MM.1S (cell line): ENCODE measurements at places on chromosomes 11 and 22.

GRCh38 chr11:119121811-119122124 is 388 bp downstream of the HINFP start:
- no peak for DNase-seq

DNA sequence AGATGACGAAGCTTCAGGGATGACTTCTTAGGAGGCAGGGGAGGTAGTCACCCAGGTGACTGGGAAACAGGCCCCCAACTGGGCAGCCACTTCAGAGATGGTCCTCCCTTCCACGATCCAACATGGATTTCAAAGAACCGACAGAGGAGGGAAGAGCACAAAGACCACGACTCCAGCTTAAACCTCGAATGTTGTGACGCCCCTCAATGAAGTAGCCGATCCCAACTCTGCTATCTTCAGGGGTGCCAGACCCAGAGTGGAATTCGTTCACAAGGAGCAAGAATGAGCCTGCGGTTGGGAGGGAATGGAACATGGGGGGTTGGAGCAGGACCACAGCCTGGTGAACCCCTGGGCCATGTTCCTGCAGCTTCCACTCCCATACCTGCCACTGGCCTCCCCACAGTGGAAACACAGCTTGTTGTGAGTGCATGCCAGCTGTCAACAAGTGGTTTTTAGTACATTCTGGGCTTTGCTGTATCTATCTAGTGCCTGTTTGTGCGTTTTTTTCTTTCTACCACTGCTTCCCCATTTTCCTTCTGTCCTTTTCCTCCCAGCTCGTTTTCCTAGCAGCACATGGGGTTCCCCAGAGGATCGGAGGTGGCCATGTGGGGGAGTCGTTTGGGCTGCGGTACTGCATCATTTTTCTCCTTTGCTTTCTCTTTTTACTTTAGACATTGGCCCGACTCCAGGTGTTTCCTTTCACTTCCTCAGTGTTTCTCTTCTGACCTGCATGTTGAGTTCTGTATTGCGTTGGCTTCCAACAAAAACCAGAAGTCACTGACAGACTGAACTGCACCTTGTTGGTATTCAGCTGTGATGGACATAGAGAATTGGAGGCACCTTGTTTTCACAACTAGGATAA is 65.8 kb downstream of the MORC2 start:
- peak; percentile 27 for DNase-seq

DNA sequence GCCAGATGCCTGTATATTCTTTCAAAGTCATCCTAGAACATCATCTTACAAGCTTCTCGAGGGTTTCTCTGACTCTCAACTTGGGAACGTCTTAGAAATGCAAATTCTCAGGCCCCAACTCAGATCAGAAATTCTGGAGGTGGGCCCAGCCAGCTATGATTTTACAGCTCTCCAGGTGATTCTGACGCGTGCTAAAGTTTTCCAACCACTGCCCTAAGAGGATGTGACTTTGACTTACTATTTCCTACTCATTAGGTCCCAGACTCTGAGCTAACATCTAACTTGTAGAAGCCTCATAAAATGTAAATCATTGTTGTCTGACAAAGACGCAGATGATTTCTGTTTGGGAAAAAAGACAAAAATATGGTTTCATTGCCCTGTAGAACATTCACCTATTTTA is 61.1 kb downstream of the IRAG1 start:
- DNase-seq: no peak

GRCh38 chr11:47466701-47467250 is 17.8 kb upstream of the RAPSN start:
- DNase-seq: no peak

- DNase-seq: peak; percentile 87
Measured at GRCh38 chr11:3949125-3949524, 93.7 kb downstream of the STIM1 start.

DNA sequence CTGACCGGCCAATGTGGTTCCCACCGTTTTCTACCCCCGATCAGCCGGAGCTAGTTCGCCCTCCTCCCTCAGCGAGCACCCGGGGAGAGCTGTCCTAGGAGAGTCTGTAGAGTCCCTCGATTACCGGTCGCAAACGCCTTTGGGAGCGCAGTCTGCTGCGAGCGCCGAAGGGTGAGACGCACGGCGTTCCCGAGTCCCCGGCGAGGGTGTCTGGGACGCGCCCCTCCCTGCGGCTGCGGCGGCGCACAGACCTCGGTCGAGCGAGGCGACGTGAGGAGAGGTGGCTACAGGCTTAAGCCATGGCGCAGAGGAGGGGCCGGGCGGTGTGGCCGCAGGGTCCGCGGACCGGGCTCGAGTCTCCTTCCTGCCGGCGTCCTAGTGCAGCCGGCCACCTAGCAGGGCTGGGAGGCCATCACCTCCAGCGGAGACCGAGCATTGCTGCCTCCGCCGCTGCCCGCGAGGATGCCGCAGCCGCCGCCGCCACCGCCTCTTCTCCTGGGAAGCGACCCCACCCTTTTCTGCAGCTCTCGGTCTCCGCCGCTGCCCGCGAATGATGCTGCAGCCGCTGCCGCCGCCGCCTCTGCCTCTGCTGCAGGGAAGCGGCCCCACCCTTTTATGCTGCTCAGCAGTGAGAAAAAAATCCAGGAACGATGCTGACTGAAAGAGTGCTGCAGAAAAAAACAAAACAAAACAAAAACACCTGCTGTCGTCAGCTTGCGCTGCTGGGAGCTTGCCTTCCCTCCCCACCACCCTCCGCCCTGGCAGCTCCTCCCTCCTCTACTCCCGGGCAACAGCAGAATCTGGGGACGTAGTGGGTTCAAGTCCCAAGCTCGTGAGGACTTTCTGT is at the start of gene MAP6:
Gene MAP6, minus strand, starts transcription at position 588 of the 847 bp plus-strand sequence. CDS start 669 bp downstream, outside the sequence.
- peak; percentile 12 for DNase-seq

GRCh38 chr22:41914611-41915034 is 251 bp downstream of the SHISA8 start:
- DNase-seq: no peak

- DNase-seq: no peak
Measured at GRCh38 chr11:71283971-71284441, 31.6 kb upstream of the SHANK2 start.

- no peak for DNase-seq
Measured at GRCh38 chr11:16080688-16081381, 275.5 kb downstream of the SOX6 start.

GRCh38 chr11:76885390-76886097 is 24.8 kb downstream of the ACER3 start:
- no peak for DNase-seq

GRCh38 chr11:72430741-72431570 is 3.4 kb downstream of the CLPB start:
- peak; percentile 68 for DNase-seq

DNA sequence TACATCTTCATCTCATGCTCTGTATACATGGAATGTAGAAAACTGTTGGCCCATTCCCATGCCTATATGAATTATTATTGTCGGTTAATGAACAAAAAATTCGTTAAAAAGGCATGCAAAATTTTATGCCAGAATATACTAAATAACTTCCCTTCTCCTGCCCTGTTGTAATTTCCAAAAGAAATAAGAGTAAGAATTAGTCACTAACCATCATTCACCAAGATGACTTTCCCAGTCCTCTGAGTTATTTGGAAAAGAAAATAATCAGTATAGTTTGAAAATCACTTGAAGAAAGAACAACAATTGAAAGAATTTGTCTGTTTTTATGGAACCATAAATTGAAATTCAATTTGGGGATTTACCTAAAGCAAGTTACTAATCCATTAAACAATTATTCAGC is 1149.1 kb upstream of the RAG2 start:
- no peak for DNase-seq

DNA sequence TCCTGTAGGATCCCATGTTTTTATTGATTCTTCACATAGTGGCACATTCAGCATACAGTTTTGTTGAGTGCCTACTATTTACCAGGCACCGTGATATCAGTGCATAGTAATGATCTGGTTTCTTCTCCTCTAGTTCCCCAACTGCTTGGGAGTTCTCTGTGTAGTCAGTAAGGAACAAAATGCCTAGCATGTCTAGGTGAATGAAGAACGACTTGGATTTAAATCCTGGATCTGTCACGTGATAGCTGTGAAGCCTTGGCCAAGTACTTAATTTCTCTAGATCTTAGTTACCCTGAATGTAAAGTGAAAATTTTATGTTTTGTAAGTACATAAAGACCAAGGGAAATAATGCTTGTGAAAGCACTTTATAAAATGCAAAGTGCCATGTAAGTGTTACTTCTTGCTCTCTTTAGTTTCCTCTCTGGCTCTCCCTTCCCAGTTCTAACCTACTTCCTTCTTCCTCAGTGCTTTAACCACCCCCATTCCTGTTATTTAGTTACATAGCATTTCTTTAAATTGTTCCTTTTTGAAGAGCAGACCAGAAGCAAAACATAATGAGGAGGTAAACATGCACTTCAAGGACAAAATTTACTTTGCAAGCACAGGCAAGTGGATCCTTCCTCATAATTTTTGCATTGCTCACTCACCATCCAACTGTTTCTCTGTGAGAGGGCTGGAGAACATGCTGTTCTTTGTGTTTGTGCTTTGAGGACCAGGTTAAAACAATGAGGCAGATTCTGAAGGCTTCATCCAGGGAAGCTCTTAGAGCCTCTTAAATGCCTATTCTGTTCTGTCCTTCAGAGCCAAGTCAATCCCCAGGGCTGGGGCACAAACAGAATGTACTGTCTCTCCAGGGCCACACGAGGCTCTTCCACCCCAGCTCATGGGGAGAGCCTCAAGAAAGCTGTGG is 353.9 kb upstream of the TENM4 start:
- no peak for DNase-seq

- DNase-seq: no peak
Measured at GRCh38 chr22:45960477-45961386, 16.2 kb downstream of the WNT7B start.

DNA sequence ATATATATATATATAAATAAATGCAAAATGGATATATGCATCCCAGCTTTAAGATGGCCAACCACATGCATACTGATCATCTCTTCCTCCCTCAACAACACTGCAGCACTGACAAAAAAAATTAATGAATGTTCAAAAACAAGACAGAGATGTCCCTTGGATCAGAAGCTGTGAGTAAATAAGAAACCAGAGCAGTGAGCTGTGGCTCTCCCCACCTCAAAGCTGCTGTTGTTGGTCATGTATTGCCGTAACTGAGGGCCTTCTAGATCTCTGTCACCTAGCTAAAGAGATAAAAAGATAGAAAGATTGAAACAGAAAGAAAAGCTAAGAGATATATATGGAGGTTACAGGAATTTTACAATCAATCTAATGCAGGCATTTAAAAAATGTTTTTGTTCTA is 15.5 kb upstream of the TMEM135 start:
- no peak for DNase-seq

DNA sequence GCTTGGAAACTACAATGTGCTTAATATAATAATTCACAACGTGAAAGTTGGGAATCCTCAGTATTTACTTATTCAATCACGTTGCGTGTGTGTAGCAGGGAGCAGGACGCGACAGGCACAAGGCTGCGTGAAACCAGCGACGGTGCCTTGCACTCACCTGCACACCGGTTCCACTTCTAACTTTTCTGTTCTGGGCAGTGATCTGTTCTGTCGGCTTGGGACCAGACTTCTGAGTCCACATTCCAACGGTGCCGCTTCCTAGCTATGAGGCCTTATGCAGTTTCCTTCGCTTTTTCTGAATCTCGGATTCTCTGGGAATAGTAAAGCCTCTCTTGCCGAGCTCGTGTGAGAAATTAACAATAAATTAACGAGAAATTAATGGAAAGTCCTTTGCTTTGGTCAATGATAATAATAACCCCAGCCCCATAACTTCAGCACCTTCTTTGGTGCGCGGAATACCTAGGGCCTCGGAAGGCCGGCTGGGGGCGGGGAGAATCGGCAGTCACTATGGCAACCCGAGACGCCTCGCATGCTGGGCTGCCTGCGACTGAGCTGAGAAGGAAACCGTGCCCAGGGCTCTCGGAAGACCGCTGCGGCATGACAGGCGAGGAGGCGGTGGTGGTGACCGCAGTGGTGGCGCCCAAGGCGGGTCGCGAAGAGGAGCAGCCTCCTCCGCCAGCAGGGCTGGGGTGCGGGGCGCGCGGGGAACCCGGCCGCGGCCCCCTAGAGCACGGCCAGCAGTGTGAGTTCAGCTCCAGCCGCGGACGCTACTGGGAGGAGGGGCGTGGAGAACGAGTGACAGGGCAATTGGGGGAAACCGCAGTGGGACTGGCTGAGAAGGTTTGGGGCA is at the start of gene C11orf97:
Gene C11orf97, plus strand, starts transcription at position 530 of the 850 bp plus-strand sequence. Its CDS starts 68 bp downstream, at position 598.
- DNase-seq: peak; percentile 62

DNA sequence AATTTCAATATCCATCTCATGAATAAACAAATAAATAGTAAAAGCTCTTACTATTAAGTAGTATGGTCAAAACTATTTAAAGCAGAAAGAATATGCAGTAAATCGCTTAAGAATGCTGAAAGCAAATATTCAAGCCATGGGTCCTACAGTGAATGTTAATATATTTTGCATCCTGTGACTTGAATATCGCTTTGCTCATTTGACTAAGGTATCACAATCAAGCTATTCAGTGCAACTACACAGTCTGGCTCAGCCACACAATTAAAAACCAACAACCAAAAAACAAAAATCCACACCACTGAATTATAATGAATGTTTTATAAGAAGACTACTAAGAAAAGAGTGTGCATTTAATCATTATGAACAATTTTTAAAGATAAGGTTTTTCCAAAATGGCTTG is 45.3 kb downstream of the RAB6A start:
- DNase-seq: no peak
